ENCODE measurements at places on chromosomes 4 and X. TPM values are rescaled to one million over a fixed set of nuclear protein-coding genes. Genes with fewer than 3 reads are reported as not detected.

SMIM20 gene
- total RNA-seq: 7.5 TPM

C4orf36 gene
- not detected for total RNA-seq

SULT1B1 gene
- total RNA-seq: 4.5 TPM

TKTL1 gene
- total RNA-seq: 1.3 TPM

BMX gene
- total RNA-seq: not detected

IDUA gene
- total RNA-seq: 54.3 TPM

RS1 gene
- not detected for total RNA-seq

MYL5 gene
- total RNA-seq: 28.7 TPM
